ENCODE measurements at places on chromosomes 1 and 21.

GRCh38 chr1:171141688-171142415, 43.2 kb upstream of the FMO2 start:
- DNase-seq = no peak

- DNase-seq = peak; percentile 6
Observed at GRCh38 chr1:239814306-239814881, 277.3 kb upstream of the FMN2 start.

DNA sequence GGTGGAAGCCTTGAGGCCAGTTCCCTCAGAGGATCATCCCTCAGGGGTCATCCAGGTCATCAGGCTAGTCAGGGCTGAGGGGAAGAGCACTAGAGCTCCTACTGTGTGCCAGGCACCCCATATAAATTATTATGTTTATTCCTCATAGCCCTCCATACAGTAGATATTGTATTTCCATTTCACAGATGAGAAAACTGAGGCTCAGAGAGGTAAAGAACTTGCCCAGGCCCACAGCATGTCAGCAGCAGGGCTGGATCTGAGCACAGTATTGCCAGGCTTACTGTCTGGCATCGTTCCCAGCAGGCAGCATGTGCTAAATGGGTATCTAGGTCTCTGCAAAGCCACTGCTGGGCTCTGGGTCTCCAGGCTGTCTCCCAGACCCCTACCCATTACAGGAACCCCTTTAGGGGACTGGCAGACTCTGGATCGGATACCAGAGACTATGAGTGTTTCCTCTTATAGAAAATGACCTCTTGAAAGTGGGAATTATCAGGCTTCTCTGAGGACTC, 153.3 kb downstream of the PTPRU start:
- no peak for DNase-seq

- DNase-seq = no peak
Observed at GRCh38 chr1:164703960-164704411, 145.0 kb downstream of the PBX1 start.

- no peak for DNase-seq
Observed at GRCh38 chr1:53316766-53317581, 10.9 kb downstream of the LRP8 start.

DNA sequence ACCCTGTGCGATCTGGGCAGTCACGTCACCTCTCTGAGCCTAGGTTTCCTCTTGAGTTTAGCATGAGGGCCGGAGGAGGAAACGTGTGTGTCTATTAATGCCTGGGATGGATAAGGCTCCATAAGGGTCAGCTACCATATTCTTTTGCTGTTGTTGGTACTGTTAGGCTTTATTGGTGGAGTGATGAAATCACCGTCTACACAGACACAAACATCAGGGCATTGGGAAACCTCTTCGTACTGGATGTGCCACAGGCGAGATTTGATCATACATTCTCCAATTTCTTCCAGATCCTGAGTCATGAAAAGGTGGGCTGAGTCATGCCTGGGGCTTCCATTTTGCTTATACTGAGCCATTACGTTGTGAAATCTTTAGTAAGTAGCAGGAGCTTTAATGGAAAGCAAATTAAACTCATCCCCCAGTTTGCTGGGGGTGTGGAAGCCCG, 24.9 kb upstream of the GRHL3 start:
- DNase-seq = peak; percentile 66

DNA sequence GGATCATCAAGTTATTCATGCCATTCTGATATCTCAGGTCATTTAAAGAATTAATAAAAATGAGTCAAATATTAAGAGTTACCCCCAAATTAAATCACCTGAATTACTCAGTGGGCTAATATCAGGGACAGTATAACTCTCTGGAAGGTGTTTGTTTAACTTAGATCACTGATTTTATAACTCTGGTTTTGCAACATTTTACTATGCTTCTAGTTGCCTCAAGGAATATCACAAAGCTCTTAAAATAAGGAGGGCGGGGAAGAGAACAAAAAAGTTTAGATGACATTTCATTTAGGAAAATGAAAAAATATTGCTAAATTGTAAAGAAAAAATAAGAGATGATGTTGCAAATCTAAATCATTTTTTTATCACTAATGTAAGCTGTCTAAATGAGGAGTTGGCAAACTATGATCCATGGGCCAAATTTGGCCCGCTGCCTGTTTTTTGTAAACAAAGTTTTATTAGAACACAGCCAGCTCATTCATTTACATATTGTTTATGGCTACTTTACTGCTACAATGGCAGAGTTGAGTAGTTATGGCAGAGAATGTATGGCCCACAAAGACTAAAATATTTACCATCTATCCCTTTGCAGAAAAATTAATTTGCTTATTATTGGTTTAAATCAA, 31.9 kb upstream of the SLC19A2 start:
- DNase-seq = no peak

DNA sequence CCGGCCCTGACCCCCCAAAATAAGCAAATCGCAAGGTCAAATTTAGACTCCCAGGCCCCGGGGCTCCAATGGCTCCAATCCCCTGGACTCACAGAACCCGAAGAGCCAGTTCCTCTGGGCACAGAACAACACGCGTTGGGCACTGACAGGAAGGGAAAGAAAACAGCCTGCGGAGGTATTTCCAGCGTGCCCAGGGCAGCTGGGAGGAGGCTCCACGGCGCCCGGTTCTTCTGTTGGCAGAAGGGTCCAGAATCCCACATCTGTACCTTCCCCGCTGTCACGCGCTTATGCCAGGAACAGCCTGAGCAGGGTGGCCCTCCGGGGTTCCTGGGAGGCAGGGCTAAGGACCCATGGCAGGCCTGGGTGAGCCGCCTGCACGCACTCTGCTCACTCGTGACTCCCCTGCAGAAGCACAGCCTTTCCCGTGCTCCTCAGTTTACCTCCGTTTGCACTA, 85.5 kb downstream of the RIPK4 start:
- DNase-seq = no peak

GRCh38 chr1:232038706-232039677, 412.4 kb downstream of the DISC1 start:
- no peak for DNase-seq

- peak; percentile 43 for DNase-seq
Observed at GRCh38 chr1:93056214-93056613, 22.9 kb upstream of the MTF2 start.

DNA sequence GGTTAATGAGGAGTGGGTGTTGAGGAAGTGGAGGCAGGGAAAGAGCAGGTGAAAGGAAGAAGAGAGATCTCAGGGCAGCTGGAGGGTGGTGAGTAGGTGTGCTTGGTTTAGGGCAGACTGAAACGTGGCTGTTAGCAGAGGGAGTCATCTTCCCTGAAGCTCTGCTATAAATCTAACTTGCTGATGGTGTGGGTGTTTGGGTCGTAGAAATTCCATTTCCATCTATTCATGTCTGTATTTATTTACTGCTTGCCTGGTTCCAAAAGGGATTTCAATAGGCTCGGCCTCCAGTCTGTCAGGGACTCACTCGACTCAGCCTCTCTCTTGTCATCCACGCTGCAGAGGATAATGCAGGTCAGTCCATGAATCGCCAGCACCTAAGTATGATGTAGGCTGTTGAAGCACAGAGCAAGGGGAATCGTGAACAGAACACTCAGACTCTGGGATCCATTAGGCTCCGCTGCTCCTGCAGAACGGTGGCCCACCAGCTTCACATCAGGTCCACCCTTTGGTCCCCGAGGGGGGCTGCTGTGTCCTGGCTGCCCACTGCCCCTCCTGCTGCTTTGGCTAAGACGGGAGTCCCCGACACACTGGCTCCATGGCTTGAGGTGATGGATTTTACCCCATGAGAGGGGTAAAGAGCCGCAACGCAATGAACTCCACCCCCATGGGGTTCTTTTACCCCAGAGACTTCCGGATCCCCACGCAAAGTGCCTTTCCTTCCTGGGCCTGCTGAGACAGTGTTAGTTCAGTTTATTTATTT, 156.2 kb downstream of the RHOU start:
- no peak for DNase-seq

DNA sequence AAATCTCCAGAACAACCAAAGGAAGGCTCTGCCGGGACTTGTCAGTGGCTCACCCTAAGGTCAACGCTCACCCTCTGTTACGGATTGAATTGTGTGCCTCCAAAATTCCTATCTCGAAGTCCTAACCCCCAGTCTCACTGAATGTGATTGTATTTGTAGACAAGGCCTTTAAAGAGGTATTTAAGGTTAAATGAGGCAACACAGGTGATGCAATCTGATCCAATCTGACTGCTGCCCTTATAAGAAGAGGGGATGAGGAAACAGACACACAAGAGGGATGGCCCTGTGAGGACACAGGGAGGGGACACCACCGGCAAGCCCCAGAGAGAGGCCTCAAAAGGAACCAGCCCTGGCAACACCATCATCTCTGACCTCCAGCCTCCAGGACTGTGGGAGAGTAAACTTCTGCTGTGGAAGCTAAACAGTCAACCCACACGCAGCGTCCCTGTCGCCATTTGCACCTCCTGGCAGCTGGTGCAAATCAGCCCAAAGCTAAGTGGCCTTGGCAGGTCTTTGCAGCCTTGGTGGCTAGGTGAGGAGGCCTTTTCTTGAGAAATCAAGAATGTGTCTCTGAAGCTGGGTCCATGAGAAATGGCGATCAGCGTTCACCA, 24.2 kb downstream of the UBASH3A start:
- peak; percentile 39 for DNase-seq

- no peak for DNase-seq
Observed at GRCh38 chr1:228039006-228039903, 32.5 kb downstream of the WNT3A start.

DNA sequence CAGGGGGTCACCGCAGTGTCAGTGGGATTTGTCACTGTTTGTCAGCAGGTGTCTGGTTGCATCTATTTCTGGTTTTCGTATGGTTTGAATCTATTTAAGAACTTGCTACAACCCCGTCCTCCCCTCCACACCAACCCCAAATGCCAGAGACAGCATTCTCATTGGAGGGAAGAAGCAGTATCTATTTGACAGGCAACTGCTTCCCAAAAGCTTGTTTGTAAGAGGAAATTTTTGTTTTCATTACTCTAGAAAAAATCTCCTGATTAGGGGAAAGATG, 54.4 kb downstream of the NR5A2 start:
- no peak for DNase-seq

DNA sequence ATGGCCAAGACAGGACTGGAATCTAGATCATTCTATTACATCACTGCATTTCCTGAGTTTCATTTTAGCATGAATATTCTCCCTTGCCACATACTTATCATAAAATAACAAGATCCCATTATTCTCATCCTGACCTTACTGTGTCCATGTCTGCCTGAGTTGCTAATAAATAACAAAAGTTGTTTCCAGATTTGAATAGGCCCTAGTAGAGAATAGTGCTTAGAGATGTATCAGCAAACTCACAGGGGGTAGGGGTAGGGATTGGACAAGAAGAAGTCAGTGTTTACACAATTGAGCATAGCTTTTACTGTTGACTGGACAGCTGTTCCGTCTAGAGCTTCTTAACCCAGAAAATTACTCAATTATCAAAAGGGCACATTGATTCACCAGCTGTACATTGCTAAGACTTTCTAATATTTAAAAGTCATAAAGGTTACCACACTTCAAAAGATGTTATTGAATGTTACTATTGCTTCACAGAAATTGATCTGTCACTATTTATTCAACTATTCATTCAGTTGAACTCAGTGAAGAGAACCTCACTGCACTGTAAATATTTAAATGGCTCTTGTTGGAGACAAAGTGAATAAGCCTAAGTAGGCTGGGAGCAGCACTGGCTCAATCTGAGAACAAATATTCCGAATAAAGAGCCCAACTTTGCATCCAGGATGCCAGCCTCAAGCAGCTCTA, 121.9 kb downstream of the NRIP1 start:
- DNase-seq = no peak

DNA sequence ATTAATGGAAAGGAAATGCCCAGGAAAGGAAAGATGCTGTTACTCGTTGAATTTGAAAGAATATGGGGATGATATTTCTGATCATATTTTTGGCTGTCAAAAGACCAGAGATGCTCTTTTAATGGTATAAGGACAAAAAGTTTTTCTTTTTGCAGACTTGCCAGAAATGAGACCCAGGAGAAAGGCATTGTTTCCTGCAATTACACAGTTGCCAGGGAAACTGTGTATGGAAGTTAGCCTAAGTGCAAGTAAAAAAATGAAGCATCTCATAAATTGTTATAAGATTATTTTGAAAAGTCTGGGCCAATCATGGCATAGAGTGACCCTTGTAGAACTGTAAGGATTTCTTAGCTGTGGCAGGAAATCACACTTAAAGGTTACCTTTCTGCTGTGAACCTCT, 155.7 kb upstream of the BEND5 start:
- DNase-seq = no peak

DNA sequence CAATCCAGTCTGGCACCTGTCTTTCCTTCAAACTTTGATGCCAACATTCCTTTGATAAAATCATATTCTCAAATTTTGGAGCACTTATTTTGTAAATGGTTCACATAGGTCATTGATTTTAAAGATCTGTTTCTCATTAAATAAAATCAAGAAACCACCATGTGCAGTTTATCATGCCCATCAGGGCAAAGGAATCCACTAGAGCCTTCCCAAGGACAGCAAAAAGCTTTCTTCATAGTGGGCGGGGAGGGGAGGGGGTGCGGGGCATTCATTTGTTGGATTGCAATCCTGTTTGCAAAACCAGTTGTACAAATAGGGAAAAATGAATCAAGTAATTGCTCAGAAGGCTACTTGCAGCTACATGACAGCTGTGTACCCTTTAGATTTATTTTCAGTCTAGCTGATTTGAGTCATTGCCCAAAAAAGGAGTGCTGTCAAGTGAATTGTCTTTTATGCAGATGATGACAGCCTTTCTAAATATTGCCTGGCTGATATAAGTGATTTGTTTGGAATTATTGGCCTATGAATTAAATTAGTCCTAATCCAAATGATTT, 23.0 kb downstream of the LRRC8B start:
- no peak for DNase-seq

DNA sequence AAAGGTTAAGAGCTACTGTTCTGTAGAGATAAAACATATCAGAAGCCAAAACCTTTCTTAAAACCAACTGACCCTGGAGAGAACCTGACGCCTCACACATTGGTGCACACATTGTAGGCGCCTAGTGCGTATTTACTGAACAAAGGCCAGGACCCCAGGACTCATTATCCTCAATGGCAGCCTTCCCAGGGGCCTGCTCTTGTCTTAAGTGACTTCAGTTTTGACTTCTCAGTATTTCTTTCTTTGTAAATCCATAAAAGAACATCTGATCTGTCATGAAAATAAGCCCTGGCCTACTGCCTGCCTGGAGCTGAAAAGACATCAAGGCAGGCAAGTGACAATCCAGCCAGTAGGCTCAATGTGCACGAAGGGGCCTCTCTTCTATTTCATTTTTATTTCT, 27.6 kb downstream of the ABCA4 start:
- no peak for DNase-seq
